ENCODE measurements at places on chromosomes 12 and 14.

DNA sequence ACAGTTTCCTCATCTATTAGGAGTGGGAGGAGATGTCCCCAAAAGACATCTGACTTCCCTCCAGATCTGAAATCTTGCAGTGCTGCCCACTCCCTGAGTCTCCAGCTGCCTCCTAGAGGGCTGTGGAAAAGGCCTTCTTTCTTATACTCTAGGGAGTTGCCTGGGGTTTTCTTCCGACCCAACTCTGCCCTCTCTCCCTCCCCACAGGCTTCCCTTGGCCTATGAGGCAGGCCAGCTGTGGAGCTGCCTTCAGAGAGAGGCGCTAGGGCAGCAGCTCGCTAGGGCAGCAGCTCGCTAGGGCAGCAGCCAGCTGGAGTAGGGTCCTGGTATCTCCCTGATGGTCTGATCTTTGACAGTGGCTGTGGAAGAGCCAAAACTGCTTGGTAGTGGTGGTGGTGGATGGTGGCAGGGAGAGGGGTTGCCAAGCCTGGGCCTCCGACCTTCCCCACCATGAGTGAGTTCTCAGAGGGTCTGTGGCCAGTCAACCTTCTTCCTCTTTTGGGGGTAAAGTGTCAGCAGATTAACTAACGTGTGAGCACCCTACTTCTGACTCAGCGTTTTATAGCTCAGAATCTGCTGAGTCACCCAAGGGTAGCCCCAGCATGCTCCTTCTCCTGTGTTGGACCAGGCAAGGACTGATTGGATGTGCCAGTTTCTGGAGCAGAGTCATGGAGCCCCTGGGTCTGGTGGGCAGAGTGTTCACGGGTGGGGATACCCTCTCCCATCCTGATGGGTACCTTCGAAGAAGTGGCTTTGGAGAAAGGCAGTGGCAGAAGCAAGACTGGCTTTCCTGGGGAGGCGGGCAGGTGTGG lies 2.3 kb downstream of the SLC48A1 start:
- DNase-seq = no peak

DNA sequence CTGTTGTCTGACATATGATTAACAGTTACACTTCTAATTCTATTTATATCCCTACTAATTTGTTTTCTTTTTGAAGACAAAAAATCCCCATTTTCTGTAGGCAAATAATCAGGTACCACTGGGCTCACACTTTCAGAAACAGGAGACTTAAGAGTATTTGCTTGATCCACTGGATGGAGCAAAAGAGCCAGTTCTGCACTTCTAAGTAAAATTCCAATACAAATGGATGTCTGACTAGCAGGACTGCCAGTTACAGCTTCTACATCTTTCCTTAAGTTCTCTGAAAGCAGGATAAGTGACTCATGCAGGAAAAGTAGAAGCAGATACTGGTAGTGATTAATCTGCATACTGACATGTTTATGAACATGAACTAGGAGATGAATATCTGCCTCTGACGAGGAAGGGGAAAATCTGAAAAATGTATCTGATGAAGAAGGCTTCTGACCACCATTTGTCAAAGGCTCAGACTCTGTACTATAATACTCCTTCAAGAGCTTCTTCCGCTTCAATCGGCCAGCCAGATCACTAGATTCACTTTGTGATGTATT lies 73.8 kb upstream of the ANKS1B start:
- DNase-seq = peak; percentile 43

- no peak for DNase-seq
Observed at GRCh38 chr12:113274848-113275247, 53.6 kb downstream of the TPCN1 start.

- DNase-seq = no peak
Observed at GRCh38 chr12:70736351-70737133, 99.3 kb upstream of the PTPRB start.

DNA sequence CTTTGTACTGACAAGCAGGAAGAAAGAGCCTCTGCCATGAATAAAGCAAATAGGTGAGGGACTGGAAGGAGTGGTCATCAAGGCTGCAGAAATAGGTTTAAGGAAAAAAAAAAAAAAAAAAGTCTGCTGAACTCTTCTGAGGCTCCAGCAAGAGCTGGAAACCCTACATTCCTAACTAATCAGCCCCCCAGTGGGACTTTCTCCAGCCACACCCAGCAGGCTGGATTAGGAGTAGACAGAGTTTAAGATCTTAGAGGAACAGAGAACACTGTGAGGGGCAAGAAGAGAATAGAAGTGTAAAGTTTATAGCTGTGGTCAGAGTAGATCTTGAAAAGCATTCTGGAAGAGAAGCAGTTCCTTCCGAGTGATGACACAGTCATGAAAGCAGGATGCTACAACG lies 66.4 kb downstream of the ATXN2 start:
- no peak for DNase-seq

DNA sequence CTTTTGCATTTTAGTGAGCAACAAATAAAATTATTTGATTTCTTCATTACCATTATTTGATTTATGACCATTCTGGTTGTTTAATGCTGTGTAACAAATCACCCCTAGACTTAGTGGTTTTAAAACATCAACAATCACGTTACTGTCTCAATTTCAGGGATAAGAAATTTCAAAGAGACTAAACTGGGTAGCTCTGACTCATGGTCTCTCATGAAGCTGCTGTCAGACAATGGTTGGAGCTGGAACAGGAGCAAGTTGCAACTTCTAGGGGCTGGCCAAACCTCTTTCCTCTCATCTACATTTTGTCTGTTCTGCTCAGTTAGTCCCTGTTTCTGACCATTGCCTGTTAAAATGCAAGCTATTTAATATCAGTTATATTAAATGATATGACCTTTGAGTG lies 517.0 kb downstream of the KCNH5 start:
- no peak for DNase-seq

DNA sequence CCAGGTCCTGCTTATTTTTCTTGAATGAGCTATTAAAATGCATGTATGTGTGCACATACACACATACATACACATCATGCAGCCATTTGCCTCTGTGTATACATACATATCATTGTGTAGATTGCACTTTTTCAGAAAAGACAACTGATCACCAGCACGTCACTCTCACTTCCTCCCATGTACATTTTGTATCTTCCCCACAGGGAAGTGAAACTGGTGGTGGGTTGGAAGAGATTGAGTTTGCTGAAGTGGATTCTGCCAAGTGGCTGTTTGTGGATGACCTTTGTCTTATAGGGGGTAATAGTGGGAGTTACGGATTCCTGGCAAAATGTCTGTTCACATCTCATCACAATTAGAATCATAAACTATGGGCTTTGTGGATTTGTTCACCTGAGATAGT lies 448.6 kb downstream of the RAD51B start:
- DNase-seq = no peak

GRCh38 chr14:59091404-59091803 lies 97.1 kb upstream of the DAAM1 start:
- no peak for DNase-seq

GRCh38 chr12:47221256-47222023 lies 141.7 kb upstream of the AMIGO2 start:
- no peak for DNase-seq

GRCh38 chr12:53218551-53219291 lies 11.7 kb upstream of the ITGB7 start:
- no peak for DNase-seq

DNA sequence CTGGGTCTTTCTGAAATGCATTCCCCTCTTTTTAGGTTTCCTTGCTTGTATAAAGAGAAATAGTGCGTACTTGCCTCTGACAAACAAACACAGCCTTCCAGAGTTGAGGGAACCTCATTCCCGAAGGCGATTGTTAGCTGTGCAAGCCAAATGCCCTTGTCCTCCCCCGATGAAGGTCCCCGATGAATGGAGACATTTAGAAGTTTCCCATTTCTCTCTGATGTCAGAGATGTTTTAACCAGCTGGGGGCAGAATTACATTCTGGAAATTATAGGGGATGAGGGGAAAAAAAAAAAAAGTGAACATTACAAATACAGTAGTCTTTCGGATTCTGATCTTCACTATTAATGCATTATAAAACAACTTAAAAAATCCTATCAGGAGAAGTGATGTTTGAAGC lies 366.8 kb downstream of the VRK1 start:
- DNase-seq = no peak

- DNase-seq = no peak
Observed at GRCh38 chr14:101463566-101464171, 97.6 kb upstream of the DIO3 start.

DNA sequence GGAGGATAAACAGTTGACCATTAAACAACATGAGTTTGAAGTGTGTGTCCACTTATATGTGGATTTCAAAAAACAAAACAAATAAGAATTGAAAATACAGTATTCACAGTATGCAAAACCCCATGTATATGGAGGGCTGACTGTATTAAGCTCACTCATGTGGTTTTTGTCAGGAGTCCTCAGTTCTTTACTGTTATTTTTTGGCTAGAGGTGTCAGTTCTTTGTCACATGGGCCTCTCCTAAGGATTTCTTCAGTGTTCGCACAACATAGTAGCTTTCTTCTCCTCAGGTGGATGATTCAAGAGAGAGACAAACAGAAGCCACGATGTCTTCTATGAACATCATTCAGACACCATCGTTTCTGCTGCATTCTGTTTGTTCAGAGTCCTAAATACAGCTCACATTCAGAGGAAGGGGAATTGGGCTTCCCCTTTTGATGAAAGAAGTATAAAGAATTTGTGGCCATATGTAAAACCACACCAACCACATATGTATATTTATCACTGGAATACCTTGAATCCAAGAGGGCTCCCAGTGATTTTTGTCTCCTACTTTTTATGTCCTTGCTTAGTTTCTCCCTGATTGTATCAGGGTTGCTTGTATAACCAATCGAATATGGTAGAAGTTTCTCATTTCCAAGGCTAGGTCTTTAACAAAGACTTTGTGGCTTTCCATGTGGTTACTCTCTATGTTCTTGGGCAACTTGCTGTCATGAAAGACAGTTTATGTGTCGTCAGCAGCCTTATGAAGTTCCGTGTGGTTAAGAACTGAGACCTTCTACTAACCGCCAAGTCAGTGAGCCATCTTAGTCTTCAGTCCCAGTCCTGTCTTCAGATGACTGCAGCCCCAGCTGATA lies 18.9 kb downstream of the MNAT1 start:
- DNase-seq = no peak

DNA sequence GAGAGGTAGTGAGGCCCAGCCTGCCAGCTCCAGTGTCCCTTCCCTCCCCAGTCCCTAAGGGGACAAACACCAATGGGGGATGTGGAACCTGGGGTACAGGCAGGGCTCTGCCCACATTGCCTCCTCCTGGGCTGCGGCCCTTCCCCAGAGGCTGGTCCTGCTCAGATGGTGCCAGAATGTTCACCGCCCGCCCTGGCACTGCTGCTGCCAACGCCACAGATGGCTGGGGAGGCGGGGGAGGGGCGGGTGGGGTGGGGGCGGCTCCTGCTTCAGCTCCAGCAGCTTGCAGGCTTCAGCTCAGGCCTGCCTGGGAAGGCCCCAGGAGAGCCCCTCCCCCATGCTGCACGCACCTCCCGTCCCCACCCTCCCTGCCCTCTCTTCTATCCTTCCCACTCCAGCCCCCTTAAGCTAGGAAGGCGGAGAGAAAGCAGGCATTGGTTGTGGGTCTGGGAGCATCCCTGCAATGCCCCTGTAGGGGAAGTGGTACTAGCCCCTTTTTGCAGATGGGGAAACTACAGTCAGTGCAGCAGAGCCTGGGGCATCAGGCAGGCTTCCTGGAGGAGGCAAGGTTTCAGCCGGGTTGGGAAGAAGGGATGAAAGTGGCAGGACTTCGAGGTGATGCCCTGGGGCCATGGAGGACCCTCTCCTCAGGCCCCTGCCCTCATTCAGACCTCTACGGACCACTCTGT lies 2.0 kb upstream of the BEGAIN start:
- DNase-seq = no peak

DNA sequence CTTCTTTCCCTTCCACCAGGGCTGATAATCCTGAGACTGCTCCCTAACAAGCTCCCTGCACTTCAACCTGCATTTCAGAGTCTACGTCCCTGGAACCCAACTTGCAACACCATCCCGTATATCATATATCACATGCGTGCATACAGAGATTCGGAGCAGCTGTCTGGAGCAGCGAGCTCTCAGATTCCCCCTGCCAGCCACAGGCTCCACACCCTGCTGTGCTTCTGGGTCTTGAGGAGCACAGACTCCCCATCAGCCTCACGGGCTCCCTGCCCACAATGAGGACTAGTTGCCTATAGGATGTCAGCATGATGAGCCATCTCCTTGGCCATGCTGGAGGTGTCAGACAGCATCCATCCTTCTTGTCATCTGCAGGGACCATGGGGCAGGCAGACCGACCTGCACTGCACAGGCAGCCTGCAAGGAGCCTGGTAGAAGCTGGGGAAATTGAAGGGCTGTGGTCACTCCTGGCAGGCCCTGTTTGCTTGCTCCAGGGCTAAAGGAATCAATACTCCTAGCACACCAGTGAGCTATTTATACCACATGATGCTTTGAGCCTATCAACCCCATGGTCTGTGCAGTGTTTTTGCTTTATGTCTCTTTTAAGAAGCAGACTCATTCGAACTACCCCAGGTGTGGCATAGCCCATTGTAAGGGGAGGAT lies 19.6 kb upstream of the HDAC7 start:
- DNase-seq = no peak

- peak; percentile 16 for DNase-seq
Observed at GRCh38 chr14:91872517-91873470, 5.5 kb upstream of the TC2N start.

GRCh38 chr12:96136161-96136560 lies 58.0 kb upstream of the ELK3 start:
- no peak for DNase-seq

- peak; percentile 55 for DNase-seq
Observed at GRCh38 chr12:52395761-52396434, 10.2 kb downstream of the KRT82 start.

GRCh38 chr12:8033153-8034044 lies 883 bp downstream of the FOXJ2 start:
- DNase-seq = peak; percentile 54

DNA sequence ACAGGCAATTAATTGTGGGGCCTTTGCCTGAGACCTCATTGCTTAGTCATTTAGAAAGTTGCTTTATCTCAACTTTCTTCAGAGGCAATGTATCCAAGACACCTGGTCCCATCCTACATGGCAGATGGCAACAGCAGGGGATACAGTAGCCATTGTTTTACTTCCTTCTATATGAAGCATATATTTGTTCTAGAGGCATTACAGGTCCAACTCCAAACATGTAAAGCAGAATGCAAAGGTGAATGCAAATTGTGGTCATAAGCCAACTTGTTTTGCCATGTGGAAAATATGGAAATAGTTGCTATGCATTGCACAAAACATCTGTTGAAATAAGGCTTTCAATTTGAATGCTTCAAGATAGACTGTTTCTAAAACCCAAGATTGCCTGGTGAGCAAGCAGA lies 109.8 kb upstream of the BCAT1 start:
- DNase-seq = no peak

GRCh38 chr12:65670775-65671174 lies 153.5 kb upstream of the HMGA2 start:
- peak; percentile 81 for DNase-seq

DNA sequence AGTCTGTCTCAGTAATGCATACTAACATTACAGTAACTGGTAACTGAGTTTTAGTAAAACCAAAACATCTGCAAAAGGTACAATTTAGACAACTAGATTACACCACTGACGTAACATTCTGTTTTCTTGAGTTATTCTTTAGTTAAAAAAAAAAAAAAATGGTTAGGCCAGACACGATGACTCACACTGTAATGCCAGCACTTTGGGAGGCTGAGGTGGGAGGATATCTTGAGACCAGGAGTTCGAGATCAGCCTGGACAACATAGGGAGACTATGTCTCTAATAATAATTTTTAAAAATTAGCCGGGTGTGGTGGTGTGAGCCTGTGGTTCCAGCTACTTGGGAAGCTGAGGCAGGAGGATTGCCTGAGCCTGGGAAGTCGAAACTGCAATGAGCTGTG lies 34.1 kb downstream of the AP5M1 start:
- no peak for DNase-seq
